Activated T-cell treated with anti-CD3 and anti-CD28 coated beads for 48 hours (primary cell): ENCODE measurements at places on chromosomes 7 and 10.

DNA sequence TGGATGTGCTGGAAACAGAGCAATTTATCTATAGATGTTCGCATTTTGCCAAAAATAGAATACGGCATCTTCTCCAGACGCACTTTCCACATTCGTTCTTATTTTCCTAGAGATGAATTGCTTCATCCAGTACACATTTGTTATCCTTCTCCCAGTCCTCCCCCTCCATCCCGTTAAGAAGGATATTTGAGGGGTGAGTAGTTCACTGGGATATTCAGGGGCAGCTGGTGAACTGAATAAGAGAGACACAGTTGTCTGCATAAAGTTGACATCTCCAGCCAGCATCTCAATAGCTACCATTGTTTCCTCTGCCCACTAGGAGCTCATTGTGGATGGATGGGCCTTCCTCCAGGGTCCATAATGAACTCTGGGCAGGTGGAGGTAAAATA lies 456.8 kb upstream of the NRP1 start:
- DNase-seq = no peak

GRCh38 chr7:138324941-138325340 lies 135.1 kb upstream of the TRIM24 start:
- DNase-seq = no peak

DNA sequence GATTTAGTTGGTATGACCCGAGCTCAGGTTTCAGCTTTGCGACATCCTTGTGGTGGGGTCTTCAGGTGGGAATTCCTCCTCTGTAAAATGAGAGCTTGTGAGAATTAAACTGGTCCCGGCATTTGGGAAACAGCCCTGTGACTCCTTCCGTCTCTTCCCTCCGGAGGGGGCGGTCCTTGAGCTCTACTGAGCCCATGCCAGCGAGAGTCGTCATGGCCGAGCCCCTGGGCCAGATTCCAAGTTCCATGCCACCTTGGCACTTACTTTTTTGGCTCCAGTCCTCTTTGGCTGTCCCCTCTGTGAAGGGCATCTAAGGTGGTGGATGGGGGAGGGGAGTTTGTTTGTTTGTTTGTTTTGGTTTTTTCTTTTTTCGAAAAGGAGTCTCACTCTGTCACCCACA lies 47.6 kb downstream of the GTF2IRD1 start:
- DNase-seq = no peak

DNA sequence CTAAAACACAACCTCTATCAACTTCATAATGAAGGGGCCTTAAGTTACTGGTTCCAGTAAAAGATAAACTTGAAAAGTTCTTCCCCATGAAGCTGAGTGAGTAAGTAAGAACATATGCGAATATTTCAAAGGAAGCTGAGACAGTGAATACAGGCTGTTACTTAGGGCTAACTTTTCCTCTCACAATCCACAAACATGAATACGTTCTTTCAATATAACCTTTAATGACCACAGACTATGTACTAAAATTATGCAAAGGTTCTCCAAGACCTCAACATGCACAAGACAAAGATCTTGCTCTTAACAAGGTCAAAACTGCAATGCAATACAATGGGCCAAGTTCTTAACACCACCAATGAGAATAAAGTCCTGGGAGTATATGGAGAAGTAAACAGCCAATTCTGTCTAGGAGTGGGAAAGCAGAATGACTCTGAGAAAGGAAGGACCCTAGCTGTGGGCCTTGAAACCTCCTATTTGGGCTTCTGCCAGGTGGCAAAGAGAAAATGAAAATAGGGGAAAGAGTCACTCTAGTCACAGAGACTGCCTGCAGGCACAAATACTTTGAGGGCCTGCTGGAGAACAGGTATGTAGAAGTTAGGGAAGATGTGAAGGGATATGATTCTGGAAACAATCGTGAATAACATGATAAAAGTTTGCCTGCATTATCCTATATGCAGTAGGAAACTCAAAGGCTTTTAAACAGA lies 43.7 kb downstream of the OSBPL3 start:
- no peak for DNase-seq

GRCh38 chr7:102262546-102262945 lies 24.1 kb upstream of the SH2B2 start:
- no peak for DNase-seq

GRCh38 chr10:75916906-75917305 lies 485.5 kb downstream of the LRMDA start:
- no peak for DNase-seq

GRCh38 chr7:29987811-29988317 lies 1.7 kb downstream of the SCRN1 start:
- no peak for DNase-seq

DNA sequence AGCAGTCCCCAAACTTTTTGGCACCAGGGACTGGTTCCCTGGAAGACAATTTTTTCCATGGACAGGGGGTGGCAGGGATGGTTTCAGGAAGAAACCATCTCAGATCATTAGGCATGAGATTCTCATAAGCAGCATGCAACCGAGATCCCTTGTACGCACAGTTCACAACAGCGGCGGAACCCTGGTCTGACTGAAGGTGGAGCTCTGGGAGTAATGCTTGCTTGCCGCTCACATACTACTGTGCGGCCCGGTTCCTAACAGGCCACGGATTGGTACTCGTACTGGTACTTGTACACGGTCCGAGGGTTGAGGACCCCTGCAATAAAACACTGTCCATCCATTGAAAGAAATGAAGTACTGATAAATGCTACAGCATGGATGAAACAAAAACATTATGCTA lies 32.8 kb downstream of the MKRN1 start:
- DNase-seq = no peak

DNA sequence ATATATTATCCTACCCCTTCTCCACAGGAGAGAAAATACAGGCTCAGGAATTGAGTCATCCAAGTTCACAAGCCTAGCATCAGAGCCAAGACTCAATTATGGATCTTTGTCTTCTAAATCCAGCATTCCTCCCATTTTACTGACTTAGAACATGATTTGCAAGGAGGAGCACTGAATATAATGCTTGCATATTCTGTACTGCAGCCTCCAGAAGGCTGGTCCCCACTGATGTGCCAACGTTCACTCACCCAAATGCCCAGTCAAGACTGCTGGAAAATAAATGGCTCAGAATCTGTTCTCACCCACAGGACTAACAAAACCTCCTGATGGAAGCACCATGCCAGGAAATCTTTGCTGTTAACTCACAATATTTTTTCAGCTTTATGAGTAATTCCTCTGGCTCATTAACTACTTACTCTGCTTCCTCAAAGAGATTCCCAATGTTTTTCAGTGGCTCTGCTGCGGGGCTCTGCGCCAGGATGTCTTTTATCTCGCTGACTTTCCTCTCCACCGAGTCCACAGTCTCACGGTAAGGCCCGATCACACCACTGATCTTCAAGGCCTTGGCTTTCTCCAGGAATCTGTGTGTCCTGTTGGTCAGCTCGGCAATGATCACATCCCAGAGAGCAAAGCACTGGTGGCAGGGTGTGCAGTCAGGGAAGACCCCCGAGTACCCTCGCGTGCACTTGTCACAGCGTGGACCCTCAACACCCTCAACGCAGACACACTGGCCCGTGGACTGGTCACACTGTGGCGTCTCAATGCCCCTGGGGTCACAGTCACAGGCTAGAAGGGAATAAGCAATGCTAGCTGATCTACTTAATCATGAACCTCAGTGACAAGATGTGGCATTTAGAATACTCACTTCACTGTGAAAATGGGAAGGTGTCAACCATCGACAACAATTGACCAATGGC lies 48.8 kb downstream of the DLD start:
- no peak for DNase-seq

DNA sequence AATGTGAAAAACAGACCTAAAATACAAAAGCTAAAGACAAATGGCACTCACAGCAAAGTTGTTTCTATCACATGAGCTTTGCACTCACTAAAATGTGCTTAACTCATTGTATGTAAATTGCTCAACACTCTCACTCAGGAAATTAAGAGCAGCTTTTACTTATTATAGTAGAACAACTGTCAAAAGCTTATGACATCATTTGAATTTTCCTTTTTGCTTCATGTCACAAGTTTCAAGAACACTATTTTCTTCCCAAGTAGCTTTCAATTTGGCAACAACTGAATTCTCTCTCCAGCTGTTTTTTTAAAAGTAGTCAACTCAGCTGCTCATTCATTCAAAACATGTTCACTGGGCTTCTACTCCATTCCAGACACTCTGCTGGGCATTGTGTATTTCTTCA lies 46.9 kb downstream of the ATE1 start:
- no peak for DNase-seq

DNA sequence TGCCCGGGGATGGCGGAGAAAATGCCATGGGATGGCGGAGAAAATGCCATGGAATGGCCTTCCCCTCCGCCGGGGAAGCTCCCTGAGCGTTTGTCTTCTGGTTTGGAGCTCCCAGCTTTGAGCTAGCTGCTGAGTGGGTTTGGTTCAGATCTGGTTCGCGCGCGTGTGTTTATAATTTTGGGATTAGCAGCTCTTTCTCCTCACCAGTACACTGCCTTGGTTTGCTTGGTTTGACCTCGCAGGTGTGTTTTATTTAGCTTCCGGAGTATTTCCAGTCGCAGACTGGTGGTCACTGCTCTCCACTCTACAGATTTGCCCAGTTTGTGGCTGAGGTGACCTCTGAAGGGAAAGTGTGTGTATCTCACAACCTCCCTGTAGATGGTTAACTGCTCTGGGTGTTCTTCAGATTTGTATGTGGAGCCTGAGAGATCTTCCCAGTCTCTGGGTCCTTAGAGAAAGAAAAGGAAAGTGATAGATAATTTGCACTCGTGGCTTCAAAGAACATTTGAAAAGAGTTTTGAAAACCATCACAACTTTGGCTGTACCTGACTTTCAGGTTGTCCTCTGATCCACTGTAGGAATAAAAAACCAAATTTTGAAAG lies 597 bp downstream of the ZNF277 start:
- DNase-seq = no peak

DNA sequence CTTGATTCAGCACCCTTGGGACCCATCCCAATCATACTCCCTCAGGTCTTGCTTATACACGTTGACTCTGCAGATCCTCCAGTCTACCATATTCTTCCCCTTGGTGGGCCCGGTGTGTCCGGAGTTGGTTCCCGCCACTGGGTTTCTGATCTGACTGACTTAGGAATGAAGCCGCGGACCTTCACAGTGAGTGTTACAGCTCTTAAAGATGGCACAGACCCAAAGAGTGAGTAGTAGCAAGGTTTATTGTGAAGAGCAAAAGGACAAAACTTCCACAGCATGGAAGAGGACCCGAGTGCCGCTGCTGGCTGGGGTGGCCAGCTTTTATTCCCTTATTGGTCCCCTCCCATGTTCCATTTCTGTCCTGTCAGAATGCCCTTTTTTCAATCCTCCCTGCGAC lies 5.9 kb upstream of the GDF10 start:
- no peak for DNase-seq

GRCh38 chr7:83936056-83936708 lies 258.4 kb downstream of the SEMA3A start:
- DNase-seq = peak; percentile 14

DNA sequence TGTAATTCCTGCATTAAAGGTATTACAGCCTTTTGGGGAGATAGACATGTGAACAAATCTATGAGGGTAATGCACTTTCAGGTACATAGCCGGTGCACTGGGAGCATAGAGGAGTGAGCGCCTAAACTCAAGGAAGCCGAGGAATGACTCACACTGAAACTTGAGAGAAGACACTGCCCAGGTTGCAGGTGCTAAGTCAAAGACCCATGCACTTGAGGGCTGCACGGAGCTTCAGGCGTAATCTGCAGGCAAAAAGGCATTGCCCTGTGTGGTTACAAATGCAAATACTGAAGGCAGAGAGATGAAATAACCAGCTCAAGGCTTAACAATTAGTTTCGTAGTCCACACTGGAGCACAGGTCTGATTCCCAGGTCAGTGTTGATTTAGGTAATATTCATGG lies 51.0 kb upstream of the OSBPL3 start:
- no peak for DNase-seq

DNA sequence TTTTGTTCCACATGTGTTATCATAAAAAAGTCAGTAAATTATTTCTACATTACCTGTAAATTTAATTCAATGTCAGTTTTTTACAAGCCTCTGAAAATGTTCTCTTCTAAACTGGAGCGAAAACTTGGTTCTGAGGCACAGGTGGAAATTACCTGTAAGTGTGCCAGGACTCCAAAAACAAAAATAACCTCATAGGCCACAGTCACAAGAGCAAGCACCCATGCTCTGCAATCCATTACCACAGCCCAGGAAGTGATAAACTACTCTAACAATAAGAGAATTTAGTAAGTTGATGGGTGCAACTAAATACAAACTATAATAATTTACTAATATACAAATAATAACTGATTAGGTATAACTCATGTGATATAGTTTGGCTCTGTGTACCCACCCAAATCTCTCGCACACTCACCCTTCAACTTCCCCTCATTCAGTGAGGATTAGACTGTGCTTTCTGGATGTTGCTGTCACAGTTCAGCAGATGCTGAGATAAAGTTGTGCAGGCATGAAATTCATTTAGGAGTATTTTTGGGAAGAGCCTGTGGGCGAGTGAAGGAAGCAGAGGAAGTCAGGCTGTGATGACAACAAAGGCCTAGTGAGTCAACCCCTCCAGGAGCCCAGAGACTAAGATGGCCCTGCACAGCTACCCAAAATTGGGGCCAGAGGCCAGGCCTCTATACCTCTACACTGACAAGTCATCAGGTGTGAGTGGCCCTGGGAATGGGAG lies 16.3 kb upstream of the GIMAP6 start:
- no peak for DNase-seq

DNA sequence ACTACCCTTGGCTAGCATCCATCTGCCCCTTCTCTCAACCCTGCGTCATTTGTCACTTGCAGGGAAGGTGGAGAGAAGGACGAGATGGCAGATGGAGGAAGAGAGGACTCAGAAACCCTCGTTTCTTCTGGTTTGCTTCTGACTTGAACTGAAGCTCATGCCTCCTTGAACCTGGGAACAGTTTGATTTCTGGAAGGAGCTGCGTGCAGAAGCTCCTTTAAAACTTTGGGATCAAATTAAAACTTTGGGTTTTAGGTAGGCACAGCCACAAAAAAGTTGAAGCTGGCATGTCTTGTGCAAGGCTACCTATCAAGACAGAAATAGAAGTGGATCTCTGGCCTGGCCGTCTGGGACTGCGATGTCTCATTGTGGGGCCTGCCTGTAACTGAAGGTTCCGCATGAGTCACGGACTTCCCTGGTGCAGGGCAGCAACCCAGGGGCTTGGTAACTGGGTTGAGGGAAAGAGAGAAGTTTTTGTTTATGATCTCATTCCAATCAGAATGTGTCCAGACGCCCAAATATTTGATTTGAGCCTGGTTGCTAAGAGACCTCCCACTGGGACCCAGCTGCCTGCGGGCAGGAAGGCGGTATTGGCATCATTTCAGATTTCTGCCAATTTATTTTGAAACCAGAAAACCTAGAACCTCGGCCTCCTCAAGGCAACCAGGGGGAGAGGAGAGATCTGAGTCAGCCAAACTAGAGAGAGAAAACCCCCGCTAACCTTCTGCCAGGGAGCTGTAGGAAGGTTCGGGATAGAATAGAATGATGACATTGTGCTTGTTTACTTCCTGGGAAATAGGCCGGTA lies 15.8 kb upstream of the CAMK1D start:
- DNase-seq = peak; percentile 38

DNA sequence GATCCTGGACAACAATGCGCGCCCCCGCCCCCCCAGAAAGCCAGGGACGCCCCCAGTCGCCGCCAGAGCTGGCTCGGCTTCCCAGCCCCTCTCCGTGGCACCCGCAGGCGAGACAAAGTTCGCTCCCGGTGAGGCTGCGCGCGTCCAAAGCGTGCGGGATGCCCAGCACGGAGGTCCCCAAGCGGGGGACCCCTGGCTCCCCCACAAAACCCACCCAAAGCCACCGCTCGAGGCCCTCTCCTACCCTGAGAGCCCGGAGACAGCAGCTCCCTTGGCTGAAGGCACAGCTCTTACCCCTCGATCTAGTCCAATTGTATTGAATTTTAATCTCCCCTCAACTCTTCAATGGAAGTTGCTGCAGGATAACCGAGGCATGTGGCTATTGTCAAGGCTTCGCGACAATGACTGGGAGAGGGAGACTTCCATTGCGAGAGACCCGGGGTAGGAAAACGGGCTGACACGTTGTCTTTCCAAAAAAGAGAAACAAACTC lies 305.3 kb downstream of the PRPF18 start:
- DNase-seq = no peak
